Articular chondrocyte of knee joint (primary cell): ENCODE measurements at places on chromosomes 11 and 22. TPM values are rescaled to one million over a fixed set of nuclear protein-coding genes. Genes with fewer than 3 reads are reported as not detected.

The PELI3 gene
- 8.8 and 10.1 TPM in 2 replicates for total RNA-seq

The HTR3A gene
- not detected in 2 replicates for total RNA-seq

The MYRF gene
- under 0.01 and 0.22 TPM in 2 replicates for total RNA-seq

The OR2AG2 gene
- total RNA-seq, result 0.39 and 0.43 TPM in 2 replicates

The ADAMTS8 gene
- under 0.01 TPM in 1 of 2 replicates, not detected in the other for total RNA-seq

The ASCL2 gene
- not detected in 2 replicates for total RNA-seq

The SYNGR1 gene
- total RNA-seq, result 4.8 and 11.0 TPM in 2 replicates

The RIMBP3C gene
- total RNA-seq, result under 0.01 and 0.32 TPM in 2 replicates

The PANX3 gene
- total RNA-seq, result 0.22 TPM in 1 of 2 replicates, not detected in the other

The OR8A1 gene
- under 0.01 TPM in 1 of 2 replicates, not detected in the other for total RNA-seq

The RIBC2 gene
- total RNA-seq, result 0.76 and 0.91 TPM in 2 replicates

The BATF2 gene
- 0.39 and 1.4 TPM in 2 replicates for total RNA-seq

The PPFIA1 gene
- total RNA-seq, result 64.2 and 74.7 TPM in 2 replicates

The OR6T1 gene
- not detected in 2 replicates for total RNA-seq

The C11orf87 gene
- total RNA-seq, result 0.13 and 0.43 TPM in 2 replicates

The SAA1 gene
- total RNA-seq, result 0.32 and 0.39 TPM in 2 replicates

The KDM4F gene
- total RNA-seq, result not detected in 2 replicates

The OR51B2 gene
- not detected in 2 replicates for total RNA-seq

The CCDC157 gene
- total RNA-seq, result 1.4 and 1.9 TPM in 2 replicates

The KRTAP5-1 gene
- not detected in 2 replicates for total RNA-seq

The PTGDR2 gene
- total RNA-seq, result under 0.01 and 0.11 TPM in 2 replicates

The SCGB1C1 gene
- total RNA-seq, result not detected in 2 replicates

The CCDC15 gene
- total RNA-seq, result 2.2 and 3.4 TPM in 2 replicates

The MYBPC3 gene
- not detected in 2 replicates for total RNA-seq

The POTEH gene
- total RNA-seq, result not detected in 2 replicates

The SMC1B gene
- under 0.01 TPM in 1 of 2 replicates, not detected in the other for total RNA-seq
